SJCRH30 (cell line): ENCODE measurements at places on chromosomes 12 and 14.
A peak's percentile ranks its signal among the peaks of the same experiment; 100 is the strongest.

DNA sequence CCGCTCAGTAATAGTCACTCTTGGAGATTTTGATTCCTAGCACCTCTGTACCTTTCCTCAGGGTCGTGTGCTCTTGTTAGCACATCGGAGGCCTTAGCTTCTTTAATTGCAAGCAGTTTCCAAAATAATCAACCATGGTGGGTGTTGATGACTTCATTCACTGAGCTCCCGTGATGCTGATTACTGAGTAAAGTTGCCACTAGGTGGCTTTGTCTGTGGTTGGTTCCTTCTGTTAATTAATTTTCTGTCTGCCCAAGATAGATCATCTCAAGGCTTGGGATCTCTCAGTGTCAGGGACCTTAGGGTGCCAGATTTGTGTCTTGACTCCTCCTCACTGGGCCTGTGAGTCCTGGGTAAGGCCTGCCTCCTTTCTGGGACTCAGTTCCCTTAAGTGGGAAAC is 54.3 kb downstream of the PTPN11 start:
- DNase-seq, result no peak

DNA sequence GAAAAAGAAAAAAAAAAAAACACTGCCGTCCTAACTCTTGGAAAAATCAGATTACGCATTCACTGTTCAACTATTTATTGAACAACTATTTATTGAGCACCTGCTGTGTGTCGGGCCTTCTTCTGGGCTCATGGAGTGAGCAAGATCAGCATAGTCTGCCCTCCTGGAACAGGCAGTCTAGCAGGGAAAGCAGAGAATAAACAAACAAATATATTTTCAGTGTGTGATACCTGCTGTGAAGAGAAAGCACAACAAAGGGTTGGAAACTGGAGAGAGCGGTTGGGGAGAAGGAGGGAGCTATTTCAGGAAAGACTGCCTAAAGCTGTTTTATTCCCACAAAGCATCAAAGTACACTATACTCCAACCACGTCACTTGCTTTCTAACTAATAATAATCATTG is 10.8 kb downstream of the PROX2 start:
- DNase-seq, result no peak

- no peak for DNase-seq
Measured at GRCh38 chr12:27769142-27769673, 10.8 kb upstream of the KLHL42 start.

DNA sequence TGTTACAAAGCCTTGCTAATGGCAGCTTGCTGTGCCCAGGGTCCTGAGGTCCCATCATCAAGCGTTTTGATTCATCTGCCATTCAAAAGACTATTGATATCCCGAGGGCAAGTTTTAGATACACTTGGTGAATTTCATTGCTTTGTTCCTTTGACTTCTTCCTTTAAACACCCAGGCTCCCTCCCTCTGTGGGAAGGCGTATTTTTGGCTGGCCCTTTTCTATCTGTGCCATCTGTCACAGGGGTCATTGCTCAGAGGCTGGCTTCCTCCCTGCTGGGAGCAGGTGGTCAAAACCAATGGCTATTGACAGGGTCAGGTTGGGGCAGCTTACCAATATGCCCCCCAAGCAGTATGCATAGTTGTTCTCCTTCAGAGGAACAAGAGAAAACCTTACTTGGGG is 40.0 kb downstream of the SCN8A start:
- DNase-seq, result no peak

DNA sequence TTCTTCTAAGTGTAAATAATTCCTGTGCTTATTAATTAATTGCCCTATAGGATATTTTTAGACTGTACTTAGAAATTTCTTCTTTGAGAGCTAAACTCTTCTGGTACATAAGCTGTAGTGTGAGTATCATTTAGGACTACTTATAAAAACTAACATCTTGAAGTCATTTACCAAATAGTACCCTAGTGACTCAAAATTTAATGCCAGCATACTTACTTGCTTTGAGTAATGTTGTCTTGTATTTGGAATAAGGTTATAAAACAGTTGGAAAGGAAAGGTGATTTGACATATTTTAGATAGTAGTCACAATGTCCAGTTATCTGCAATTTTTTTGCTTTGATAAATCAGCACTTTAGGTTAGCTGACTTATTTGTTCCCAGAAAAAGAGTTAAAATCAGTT is 39.1 kb downstream of the SPATA7 start:
- no peak for DNase-seq

GRCh38 chr14:99156090-99156425 is 115.9 kb downstream of the BCL11B start:
- DNase-seq, result no peak

DNA sequence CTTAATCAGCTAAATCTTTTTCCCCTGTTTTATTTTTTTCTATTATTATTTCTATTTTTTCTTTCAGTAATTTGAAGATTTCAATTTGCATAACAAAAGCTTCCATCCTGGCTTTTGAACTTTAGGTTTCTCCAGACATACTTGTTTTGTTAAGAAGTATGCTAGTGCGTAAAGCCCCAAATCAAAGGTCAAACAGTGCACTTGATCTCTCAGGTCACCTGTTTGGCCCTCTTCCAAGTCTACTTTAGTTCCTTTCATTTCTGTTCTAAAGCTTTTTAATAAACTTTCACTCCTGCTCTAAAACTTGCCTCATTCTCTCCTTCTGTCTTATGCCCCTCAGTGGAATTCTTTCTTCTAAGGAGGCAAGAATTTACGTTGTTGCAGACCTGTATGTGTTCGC is 54.6 kb upstream of the ATXN7L3B start:
- no peak for DNase-seq

- DNase-seq, result no peak
Measured at GRCh38 chr14:65832431-65833266, 420.1 kb downstream of the FUT8 start.

DNA sequence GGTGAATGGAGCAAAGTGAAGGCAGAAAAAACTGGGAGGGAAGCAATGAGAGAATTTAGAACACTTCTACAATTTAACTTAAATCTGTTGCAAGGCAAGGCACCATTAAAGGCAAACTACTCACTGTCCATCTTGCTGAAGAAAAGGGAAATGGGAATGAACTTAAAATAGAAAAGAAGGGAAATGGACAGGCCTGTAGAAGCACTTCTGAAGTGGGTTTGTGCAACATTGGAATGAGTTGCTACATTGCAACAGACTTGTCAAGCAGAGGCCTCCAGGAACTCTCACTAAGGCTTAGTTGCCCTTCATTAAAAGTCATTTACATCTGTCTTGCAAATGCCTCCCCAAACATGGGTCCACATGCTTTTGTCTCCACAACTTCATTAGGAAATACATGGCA is 13.7 kb upstream of the OR10AD1 start:
- no peak for DNase-seq

DNA sequence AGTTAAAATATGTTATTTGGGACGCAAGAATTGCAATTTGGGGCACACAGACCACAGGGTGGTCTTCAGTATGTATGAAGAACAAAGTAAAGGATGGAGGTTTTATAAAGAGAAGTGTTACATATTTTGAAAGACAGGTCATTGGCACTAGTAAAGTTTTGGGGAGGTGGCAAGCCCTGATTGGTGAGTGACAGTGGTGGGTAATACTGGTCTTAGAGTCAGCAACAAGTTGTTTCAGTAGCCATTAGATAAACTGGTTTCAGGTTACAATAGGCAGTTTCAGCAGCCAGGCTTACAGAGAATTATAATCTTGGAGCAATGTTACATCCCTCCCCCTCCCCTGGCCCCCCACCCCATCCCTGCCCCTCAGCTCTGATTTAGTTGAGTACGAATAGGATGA is 17.5 kb downstream of the MARK3 start:
- DNase-seq, result peak; percentile 45

DNA sequence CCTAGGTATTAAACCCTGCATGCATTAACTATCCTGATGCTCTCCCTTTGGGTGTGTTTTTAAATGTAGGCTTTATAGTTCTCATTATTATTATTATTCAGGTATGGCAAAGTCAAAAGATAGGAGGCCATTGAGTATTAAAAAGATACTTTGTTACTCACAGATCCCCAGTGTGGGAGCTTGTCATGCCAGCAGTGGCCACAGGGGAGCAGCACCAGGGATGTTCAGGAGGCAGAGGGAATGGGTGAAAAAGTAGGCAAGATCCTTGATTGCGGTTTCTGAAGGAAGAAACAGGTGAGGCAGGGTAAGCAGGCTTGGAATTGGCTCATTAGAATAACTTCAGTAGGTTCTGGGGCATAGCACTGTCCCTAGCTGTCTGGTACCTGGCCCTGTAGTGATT is 382.2 kb downstream of the MED13L start:
- peak; percentile 17 for DNase-seq

DNA sequence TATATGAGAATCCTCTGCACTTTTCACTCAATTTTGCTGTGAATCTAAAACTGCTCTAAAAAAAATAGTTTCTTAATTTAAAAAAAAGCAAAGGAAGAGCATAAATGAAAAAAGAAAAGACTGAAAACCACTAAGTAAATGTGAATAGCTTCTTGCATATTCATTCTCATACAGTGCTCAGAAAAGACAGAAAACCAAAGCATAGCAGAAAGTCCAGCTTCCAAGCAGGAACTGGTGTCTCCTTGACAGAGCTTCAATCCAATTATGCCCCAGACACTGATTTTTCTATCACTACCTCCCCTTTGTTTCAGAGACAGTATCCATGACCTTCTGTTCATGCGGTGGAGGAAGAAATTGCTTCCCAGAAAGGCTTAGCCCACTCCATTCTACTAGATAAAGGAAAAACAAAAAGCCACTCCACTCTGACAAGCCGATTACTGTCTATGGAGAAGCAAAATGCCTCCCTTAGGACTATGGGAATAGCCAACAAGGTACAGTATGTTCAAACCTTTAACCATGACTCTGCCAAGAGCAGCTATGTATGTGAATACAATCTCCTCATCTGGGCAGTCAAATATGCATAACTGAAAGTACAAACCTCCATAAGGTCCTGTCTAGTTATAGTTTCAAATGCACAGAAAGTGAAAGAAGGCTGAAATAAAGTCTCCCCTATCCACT is 40.6 kb downstream of the ATF7 start:
- no peak for DNase-seq

DNA sequence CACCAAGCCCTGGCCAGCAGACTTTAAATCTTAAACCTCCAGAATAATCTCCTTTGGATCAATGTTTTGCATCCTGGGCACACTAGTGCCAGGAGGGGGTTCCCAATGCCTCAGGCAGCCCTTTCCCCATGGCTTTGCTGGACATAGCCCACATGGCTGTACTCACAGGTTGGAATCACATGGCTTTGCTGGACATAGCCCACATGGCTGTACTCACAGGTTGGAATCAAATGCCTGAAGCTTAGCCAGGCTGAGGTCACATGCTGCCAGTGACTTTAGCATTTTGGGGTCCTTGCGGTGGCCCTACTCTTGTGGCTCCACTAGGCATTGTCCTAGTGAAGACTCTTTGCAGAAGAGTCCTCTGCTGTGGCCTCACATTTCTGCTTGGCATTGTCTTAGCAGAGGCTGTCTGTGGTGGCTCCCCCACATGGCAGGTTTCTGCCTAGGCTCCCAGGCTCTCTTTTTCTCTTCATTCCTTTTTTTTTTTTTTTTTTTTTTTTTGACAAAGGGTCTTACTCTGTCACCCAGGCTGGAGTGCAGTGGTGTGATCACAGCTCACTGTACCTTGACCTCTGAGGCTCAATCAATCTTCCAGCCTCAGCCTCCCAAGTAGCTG is 13.0 kb downstream of the FLVCR2 start:
- no peak for DNase-seq
